ENCODE measurements at places on chromosomes 4 and X. TPM values are rescaled to one million over a fixed set of nuclear protein-coding genes. Genes with fewer than 3 reads are reported as not detected.

Gene MAGEE1
- 1.1 TPM for total RNA-seq

Gene RWDD4
- total RNA-seq: 16.5 TPM

Gene TLR2
- total RNA-seq: 21.7 TPM

Gene RTL3
- total RNA-seq: 0.49 TPM

Gene AREG
- total RNA-seq: 52.3 TPM

Gene MAGEA4
- not detected for total RNA-seq

Gene MAGEE2
- total RNA-seq: not detected

Gene CXorf65
- not detected for total RNA-seq

Gene NUP62CL
- total RNA-seq: not detected

Gene IL15
- 7.5 TPM for total RNA-seq

Gene CTSO
- 16.0 TPM for total RNA-seq

Gene TAF7L
- not detected for total RNA-seq

Gene UGT2B15
- not detected for total RNA-seq

Gene ENPEP
- 4.0 TPM for total RNA-seq

Gene PFKFB1
- 54.6 TPM for total RNA-seq

Gene MAGEB10
- not detected for total RNA-seq

Gene ADGRL3
- 12.2 TPM for total RNA-seq

Gene ARSD
- total RNA-seq: 33.9 TPM

Gene MSN
- 193 TPM for total RNA-seq

Gene KLHL15
- total RNA-seq: 7.7 TPM

Gene RADX
- 3.6 TPM for total RNA-seq

Gene MAGEB2
- not detected for total RNA-seq

Gene TEX11
- total RNA-seq: not detected

Gene VCX3B
- total RNA-seq: not detected

Gene SATL1
- not detected for total RNA-seq

Gene GPC4
- 15.0 TPM for total RNA-seq

Gene WDR1
- 95.6 TPM for total RNA-seq

Data from subcutaneous adipose tissue (tissue), 4 donors.